RPMI7951 (cell line): ENCODE measurements at places on chromosomes 6 and 20.

GRCh38 chr6:5335020-5335419, 73.7 kb downstream of the FARS2 start:
- no peak for DNase-seq

DNA sequence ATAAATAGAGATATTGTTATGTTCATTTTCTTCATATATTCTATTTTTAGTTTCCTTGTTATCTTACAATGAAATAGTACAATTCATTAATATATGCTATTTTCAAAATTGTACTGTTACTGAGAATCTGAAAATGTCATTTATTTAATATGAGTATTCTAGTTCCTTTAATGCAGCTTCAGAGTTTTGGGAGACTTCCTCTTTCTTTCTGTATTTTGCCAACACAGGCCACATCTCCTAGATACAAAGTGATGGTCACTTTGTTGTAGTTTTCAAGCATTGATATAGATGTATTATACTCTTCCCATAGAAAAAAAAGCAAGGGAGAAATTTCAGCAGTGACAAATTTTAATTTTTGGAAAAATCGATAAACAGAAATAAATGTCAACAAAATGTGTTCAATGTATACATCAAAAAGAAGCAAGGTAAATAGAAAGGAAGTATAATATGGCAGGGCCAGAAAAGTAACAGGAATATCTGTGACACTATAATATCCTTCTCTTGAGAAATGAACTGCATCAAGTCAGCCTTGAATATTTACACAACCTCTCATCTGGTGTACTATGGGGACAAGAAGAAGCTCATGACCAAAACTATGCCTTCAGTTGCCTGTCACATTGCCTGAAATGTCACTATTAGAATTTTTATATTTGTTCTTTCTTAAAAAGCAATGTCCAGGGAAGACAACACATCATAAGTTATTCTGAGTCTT, 396.0 kb downstream of the TBC1D32 start:
- no peak for DNase-seq

- no peak for DNase-seq
Observed at GRCh38 chr6:39902786-39903465, 31.3 kb downstream of the MOCS1 start.

GRCh38 chr20:61649860-61650162, 397.8 kb downstream of the CDH4 start:
- DNase-seq = no peak
